CD4-positive, alpha-beta T cell treated with Interleukin-12 subunit alpha and Interleukin-12 subunit beta, for 1 hour (primary cell): ENCODE measurements at places on chromosomes 4 and X.

DNA sequence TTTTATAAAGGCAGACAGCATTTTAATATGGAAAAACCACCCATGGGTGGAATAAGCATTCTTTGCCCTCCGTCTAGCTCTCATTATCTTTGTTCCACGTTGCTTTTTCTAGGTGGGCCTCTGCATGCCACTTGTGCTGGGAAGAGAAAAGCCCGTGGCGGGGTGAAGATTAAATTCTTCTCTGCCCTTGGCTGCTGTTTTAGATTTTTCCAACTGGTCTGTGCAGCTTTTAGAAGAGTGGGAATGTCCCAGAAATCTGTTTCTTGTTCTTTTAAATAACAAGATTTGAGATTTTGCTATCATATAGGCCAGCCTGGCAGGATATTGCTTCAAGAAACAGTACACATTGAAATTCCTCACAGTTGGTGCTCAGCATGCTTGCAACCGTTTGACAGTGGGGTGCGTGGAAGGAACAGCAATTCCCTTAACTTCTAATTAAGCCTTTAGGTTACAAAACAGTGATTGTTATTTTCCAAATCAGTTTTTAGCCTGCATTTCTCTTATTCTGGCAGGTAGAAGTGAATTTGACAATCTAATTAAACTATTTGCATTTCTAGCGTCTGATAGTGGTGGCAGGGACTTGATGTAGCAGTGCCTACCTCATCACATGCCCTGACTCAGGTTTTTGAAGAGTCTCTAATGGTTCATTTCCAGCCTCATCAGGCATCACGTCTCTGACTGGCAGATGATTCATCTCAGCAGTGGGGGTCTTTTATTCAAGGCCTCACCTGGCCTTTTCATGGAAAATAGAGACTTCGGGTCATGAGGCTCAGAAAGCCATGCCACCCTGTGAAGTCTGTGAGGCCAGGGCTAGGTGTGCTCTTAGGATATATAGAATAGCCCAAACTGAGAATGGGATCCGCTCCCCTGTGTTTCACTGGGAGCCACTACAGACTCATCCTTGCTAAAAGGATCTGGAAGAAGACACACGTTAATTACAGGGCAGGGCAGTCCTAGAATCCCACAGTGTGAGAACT is 50.8 kb downstream of the PPEF1 start:
- DNase-seq = no peak

GRCh38 chr4:121143131-121143530 is 21.0 kb downstream of the TNIP3 start:
- no peak for DNase-seq

DNA sequence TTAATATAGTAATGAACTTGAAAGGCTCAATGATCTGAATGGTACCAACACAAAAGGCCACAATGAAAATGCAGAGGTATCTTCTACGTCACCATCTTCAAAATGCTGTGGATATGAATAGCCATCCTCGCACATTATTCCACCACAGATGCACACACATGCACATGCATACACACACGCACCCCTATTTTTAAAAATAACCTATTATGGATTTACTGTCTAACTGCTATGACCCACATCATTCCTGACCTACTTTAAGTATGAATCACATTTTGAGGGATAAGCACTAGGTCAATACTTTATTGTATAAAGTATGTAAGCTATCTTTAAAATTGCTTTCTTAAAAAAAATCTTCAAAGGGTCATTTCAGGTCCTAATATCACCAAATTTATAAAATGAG is 24.4 kb upstream of the CORIN start:
- no peak for DNase-seq

DNA sequence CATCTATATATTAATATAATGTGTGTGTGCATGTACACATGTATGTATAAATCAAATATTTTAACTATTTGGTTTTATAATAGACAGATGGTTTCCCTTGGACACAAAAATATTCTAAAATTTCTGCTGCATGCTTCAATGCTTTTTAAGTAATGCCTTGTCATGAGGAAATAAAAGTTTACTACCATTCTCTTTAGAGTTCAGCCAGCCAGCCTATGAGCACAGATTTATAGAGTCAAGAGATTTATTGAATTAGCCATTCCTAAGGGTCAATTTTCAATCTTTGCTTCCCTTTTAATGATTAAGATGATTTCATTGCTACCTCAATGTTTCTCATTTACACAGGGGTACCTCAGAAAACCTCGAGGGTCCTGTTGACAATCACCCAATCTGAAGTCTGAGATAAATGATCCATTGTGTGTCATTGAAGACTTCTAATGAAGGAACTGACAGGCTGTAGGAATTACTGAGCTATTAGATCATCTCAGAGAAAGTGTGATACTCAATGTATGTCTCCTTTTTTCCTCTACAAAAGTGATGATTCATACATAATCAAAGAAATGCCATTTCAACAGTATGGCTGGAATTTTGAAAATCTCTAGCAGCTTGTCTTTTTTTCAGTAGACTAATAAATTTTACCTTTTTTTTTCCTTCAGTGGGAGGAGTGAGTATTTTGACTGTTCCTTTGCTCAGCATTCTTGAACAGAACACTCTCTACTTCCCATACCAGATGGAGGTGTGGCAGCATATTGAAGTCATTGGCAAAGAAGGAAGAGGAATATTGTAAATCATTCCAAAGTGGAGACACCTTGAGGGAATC is 222.6 kb upstream of the PCDH18 start:
- DNase-seq = no peak

- DNase-seq = no peak
Observed at GRCh38 chrX:70969635-70970481, 39.0 kb upstream of the SLC7A3 start.

GRCh38 chrX:48667509-48667908 is 16.1 kb upstream of the WAS start:
- DNase-seq = no peak

- DNase-seq = no peak
Observed at GRCh38 chr4:145487631-145488030, 6.0 kb downstream of the SMAD1 start.

DNA sequence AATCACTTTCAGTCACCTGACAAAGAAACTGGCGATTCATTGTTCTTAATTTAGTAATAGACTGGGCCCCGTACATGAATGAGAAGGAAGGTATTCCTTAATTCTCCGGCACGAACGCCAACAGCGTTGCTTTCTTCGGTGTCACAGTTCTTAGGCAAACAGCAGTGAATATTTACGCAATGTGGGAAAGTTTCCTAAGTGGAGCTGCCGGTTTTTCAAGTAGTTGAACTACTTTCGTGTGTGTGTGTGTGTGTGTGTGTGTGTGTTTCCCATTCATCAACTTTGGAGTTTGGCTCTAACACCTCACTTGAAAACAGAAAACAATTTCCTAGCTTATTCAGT is 651 bp downstream of the NXT2 start:
- no peak for DNase-seq

- no peak for DNase-seq
Observed at GRCh38 chr4:6781561-6781960, 966 bp upstream of the KIAA0232 start.

DNA sequence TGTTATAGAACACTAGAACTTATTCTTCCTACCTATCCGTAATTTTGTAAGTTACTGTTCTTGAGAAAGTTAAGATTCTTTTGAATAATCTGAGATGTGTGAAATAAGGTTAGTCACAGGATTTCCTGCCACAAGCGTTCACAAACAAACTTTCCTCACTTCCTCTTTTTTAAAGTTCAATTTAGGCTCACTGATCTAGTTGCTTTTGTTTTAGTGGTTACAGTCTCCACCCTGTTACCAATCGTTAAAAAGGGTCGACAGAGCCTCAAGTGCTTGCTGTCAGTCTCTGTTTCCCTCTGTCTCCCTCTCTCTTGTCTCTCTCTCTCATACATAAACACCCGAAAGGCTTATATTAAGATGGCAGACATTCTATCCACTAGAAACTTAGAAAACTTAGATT is 35.9 kb upstream of the STK26 start:
- DNase-seq = peak; percentile 66

DNA sequence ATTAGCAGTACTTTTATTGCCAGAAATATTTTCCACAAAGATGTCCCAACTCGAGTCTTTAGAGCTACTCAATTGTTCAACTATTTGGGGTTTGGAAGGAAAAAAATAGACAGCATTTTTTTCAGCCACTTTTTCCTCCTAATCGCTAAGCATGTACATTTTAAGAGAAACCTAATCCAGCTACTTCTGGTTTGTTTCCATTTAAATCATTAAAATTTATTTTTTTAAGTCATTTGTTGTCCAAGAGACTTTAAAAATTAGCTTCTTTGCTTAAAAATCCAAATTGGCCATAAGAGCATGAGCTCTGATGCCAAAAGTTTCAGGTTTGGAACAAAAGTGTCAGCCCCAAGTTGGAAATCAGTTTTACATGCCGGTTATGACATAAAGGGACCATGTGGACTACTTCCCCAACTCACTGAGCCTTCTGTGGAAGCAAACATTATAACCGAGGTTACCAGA is 186.3 kb upstream of the INTU start:
- no peak for DNase-seq

DNA sequence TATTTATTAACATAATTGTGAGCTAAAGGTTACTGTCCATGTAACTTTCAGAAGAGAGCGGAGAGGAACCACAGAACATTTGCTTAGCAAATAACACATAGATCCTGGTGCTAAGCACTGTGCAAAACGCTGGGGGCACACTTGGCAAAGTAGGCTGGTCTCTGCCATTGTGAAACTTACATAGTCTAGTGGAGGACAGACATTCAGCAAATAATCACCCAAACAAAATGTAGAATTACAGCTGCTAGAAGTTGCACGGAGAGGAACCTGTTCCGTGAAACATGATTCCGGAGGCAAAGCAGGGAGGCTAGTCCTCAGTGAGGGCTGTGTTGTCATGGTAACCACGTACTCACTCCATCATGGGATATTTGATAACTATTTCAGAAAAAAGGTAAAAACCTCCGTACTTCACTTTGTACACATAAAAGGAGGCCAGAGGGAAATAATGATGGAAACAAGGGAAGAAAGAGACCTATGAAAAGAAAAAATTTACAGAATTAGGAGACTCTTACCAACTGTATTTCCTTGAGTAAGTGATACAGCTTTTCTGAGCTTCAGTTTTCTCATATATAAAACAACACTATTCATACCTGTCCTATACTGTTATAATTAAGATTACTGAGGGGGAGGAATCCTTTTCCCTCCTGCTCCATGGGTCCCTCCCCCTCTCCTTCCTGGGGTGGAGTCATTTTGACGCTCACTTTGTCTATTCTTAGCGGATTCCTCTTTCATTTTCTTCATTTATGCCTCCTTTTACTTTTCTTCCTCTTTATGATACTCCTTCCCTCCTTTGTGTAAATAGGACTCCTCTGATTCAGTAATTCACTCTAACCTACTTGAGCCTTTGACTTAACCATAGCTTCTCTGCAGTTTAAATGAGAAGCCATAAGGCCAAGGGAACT is 825 bp upstream of the RASGEF1B start:
- no peak for DNase-seq
